ENCODE measurements at places on chromosomes 7 and 10. TPM values are rescaled to one million over a fixed set of nuclear protein-coding genes. Genes with fewer than 3 reads are reported as not detected.
A peak's percentile ranks its signal among the peaks of the same experiment; 100 is the strongest.

LLCFC1 gene
- not detected for total RNA-seq

UCN3 gene
- total RNA-seq, result not detected

GRCh38 chr10:95246582-95247051 is 44.2 kb downstream of the PDLIM1 start:
- H3K4me1 ChIP-seq, result peaks cover 47% of the 10 kb centered on the region
- no peak overlapping the region for H3K4me3 ChIP-seq
- H3K27ac ChIP-seq, result peak overlapping the region; percentile 78
- H3K36me3 ChIP-seq, result peaks cover 46% of the 10 kb centered on the region

DNA sequence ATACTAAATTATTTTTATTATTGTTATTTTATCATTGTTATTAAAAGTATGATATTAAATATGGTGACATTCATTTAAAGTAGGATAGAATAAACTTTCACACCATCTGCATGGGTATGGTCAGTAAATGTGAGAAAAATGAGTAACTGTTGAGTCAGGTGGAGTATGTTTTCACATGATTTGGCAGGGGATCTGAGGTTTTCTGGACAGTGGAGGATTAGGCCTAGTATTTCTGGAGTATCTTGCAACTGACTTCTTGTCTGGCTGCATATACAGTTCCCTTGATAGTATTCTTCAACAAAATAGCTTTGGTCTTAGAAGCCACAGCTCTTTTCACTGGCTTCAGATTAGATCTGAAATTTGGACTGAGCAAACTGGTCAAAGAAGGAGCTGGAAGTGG is 54.5 kb downstream of the GBF1 start:
- no peak overlapping the region for H3K4me3 ChIP-seq
- no peaks in the 10 kb centered on the region for H3K27me3 ChIP-seq
- DNase-seq, result no peak
- H3K4me1 ChIP-seq, result peaks cover 7% of the 10 kb centered on the region
- H3K27ac ChIP-seq, result peak overlapping the region; percentile 6

DNA sequence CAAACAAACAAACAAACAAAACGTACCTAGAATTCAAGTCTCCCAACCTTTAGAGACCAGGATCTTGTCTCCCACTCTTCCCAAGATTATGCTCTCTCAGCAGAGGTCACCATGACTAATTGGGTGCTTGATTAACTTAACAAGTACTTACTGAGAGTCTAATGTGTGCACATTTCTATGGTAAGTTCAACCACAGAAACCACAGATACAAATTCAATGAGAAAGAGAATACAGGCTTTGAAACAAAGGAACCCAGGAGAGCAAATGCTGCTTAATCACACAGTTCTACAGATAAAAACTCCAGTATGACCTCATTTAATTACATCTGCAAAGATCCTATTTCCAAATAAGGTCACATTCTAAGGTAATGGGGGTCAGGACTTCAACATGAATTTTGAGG is 142.8 kb downstream of the DNAJC1 start:
- no peak overlapping the region for H3K4me3 ChIP-seq
- no peak overlapping the region for H3K27ac ChIP-seq
- peak; percentile 3 for DNase-seq
- H3K36me3 ChIP-seq, result no peaks in the 10 kb centered on the region
